ENCODE measurements at places on chromosomes 7 and 10. TPM values are rescaled to one million over a fixed set of nuclear protein-coding genes. Genes with fewer than 3 reads are reported as not detected.

ANKRD61 gene
- total RNA-seq = 0.53 TPM

TUBB8 gene
- total RNA-seq = not detected

NPY4R gene
- total RNA-seq = 38.2 TPM

GNA12 gene
- total RNA-seq = 43.3 TPM

ABCC2 gene
- 138 TPM for total RNA-seq

PRLHR gene
- total RNA-seq = not detected

SLC16A9 gene
- total RNA-seq = 0.07 TPM

OLAH gene
- total RNA-seq = 0.40 TPM

CYP2C9 gene
- total RNA-seq = not detected

EPDR1 gene
- 66.1 TPM for total RNA-seq

ZNF12 gene
- 9.6 TPM for total RNA-seq

PANK1 gene
- 6.4 TPM for total RNA-seq

RASA4B gene
- total RNA-seq = 2.1 TPM

CPED1 gene
- not detected for total RNA-seq

ERCC6 gene
- 5.6 TPM for total RNA-seq

HOXA5 gene
- total RNA-seq = 3.7 TPM

ZP3 gene
- total RNA-seq = 22.2 TPM

CCDC172 gene
- not detected for total RNA-seq

TMEM229A gene
- total RNA-seq = not detected

CRCP gene
- 26.7 TPM for total RNA-seq

ARMS2 gene
- total RNA-seq = not detected

MORN4 gene
- 6.7 TPM for total RNA-seq

PRKG1 gene
- not detected for total RNA-seq

SPDYE11 gene
- not detected for total RNA-seq

ZNF853 gene
- total RNA-seq = 2.0 TPM

Measured in A549 treated with GW870086 at 1 μM for 4 hours (cell line).